ENCODE measurements at places on chromosomes 5 and 9.

- DNase-seq, result peak; percentile 54
Measured at GRCh38 chr5:128681764-128682592, 143.9 kb upstream of the FBN2 start.

- no peak for DNase-seq
Measured at GRCh38 chr5:172414531-172415361, 39.6 kb downstream of the SH3PXD2B start.

GRCh38 chr9:69036309-69036708 lies 757 bp downstream of the FXN start:
- DNase-seq, result peak; percentile 38

DNA sequence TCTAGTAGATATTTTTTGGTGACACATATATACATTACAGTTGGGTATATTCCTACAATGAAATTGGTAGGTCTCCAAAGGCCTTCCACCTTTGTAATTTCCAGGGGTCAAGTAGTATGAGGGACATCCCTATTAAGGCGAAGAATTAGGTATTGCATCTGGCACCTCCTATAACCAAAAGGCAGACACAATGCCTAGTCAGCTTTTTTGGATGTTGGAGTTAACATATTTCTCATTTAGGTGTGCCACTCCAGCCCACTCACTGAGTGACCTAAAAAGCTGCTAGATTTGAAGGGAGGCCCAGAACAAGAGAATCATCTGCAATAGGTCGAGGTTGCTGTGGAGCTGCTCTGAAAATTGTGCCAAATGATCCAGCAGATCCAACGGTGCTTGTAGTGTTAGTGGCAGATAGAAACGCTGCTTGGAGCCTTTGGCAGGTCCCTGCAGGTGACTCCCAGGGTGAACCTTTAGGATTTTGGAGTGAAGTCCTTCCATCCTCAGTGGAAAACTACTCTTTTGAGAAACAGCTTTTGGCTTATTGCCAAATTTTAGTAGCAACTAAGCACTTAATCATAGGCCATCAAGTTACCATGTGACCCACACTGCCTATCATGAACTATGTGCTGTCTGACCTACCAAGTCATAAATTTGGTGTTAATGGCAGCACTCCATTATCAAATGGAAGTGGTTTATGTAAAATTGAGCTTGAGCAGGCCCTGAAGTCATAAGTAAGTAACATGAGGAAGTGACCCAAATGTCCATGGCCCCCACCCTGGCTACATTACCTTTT lies 15.7 kb upstream of the FNIP1 start:
- DNase-seq, result no peak

DNA sequence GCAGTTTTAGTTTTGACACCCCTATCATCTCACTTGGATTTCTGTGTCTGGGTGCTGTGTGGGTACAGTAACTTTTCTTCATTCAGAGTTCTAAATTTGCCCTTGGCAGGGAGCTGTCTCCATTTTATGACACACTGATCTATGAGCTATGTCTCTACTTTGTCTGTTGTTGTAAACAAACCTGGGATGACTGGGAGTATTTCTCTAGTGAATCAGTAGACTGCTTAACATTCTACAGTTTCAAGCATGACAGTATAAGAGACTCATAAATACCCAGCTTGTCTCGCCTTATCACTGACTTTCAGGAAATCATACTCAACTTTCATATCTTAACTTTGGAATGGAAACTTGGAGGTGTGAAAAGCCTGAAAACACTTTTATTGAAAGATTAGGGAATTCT lies 212.1 kb upstream of the NUDT12 start:
- DNase-seq, result no peak

Data from GM23338 (cell line).